Muscle of leg (tissue), 16 donors: ENCODE measurements at places on chromosomes 1 and 21.
A peak's percentile ranks its signal among the peaks of the same experiment; 100 is the strongest.

GRCh38 chr1:218994615-218995014 lies 179.1 kb upstream of the LYPLAL1 start:
- no peak for DNase-seq

GRCh38 chr1:157085421-157085820 lies 14.2 kb downstream of the ETV3L start:
- no peak for DNase-seq

DNA sequence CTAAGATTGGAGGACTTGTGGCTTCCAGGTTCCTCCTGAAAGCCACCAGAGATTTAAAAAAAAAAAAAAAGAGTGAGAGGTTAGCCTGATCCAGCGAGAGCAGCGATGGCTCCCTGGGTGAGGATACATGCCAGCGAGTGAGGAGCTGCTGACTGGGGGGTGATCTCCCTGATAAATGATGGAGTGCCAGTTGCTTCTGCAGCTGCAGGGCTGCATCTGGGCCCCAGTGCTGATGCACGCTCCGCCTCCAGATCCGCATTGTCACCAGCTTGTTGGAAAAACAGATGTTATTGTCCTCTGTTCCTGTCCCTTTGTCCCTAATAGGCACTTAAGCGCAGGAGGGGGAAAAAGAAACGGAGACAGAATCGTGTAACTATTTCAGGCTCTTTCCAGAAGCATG lies 28.6 kb downstream of the UBIAD1 start:
- DNase-seq: peak; percentile 16

GRCh38 chr1:118077331-118078045 lies 107.5 kb downstream of the SPAG17 start:
- peak; percentile 78 for DNase-seq

DNA sequence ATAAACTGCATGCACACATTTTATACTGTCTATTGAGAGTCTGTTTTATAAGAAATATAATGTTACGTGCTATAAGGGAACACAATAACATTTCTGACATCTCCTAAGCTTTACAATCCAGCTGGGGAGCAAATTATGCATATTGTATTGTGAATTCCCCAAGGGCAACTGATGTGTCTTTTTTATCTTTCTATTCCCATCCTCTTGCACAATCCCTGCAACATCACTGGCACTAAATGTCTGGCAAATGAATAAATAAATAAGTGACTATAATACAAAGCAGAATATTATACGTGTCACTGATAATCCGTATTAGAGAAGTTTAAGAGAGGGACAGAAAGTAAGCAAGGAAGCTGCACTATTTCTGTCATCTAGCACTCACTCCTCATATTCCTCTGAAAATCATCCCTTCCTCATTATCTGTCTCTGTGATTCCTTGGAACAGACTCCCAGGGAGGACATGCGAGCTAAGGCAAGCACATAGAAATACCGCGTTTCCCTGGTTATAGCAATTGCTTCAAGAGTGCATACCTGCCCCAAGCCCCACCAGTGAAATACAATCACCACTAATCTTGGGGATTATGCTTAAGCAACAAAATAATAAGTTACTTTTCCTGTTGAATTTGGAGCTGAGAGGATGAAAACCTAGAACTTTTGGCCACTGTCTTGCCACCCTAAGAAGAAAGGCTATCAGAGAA lies 205.4 kb downstream of the SMYD3 start:
- DNase-seq: no peak

DNA sequence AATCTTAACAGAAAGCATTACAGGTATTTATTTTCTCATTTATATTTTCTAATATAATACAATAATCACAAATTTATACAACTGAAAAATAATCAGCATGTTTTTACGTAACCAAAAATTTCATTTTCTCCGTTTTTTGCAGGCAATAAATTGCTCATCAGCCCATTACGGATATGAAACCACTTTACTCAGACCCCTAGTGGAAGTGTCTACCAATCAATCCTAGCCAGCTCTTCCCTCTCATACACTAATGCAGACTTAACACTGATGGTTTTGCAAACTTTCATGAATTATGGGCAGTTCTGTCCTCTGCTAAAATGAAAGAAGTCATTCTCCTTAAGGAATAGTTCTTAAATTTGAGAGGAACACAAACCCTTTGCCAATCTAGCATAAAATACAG lies 124.7 kb downstream of the EIF4G3 start:
- DNase-seq: no peak

DNA sequence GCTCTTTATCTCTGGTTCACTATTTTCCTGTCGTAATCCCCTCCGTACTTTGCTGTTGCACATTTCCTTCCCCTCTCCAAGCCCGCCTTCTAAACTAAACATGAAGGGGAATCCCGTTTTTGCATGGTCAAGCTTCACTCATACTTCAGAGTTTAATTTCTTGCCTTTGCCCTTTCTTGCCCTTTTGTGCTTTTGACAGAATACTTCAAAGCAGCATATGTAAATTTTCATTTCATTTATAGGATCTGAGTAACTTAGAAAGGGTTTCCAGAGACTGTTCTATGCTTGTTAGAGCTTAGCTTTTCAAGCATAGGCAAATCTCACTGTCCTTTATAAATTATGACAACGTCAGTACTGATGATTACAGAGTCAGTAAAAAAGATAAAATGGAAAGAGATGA lies 27.7 kb downstream of the SPATA45 start:
- peak; percentile 1 for DNase-seq

- DNase-seq: no peak
Measured at GRCh38 chr1:30968220-30968971, 59.8 kb upstream of the SDC3 start.

DNA sequence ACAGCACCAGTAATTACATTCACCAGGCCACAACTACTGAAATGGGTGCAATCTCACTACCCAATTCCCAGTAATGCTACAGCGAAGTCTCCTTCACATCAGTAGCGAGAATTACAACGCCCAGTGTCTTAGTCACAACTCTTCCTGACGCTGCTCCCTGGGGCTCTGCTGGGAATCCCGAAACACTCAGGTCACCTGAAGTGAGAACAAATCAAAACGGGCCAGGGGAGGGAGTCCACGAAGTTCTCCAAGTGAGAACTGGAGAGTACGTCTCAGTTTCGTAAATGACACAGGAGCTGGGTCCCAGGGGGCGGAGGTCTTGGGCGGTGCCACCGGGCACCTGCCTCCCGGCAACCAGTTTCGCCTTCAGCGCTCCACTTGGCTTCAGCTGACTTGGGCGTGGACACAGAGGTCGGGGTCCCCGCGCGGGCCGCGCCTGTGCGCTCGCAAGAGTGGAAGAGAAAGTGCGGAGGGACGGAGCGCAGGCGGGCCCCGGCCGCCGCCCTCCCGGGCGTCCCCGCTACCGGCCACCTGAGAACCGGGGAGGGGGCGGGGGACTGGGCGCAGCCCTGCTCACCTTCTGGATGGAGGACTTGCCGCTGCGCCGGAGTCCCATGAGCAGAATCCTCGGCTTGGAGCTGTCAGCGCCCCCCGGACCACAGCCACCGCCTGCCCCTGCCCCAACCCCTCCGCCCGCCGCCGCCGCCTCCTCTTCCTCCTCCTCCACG lies 575 bp downstream of the RRAGC start:
- DNase-seq: peak; percentile 48

GRCh38 chr1:56578963-56579875 lies at the start of gene PLPP3:
TSS of gene PLPP3 (minus strand) at chr1:56579563. CDS start at chr1:56579016, 547 bp downstream.
- peak; percentile 99 for DNase-seq

GRCh38 chr21:40337981-40338380 lies 470.7 kb downstream of the PCP4 start:
- no peak for DNase-seq

GRCh38 chr1:230575886-230576500 lies 66.3 kb upstream of the COG2 start:
- DNase-seq: no peak

DNA sequence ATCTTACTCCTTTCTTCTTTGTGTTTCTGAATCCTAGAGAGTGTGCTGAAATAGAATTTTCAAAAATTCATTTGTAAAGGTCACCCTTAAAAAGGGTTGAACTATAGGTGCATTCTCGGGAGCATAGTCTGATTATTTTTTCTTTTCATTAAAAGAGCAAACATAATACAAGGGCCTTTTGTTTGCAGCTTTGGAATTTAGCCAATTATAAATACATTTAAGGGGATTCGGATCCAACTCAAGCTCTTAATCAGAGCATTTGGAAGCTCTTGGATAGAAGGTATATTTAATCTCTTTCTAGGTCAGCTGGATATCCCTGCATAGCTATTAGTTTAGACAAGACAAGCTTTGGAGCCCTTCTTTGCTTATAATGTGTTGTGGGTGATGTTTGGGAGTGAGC lies 321.7 kb downstream of the HHAT start:
- no peak for DNase-seq

DNA sequence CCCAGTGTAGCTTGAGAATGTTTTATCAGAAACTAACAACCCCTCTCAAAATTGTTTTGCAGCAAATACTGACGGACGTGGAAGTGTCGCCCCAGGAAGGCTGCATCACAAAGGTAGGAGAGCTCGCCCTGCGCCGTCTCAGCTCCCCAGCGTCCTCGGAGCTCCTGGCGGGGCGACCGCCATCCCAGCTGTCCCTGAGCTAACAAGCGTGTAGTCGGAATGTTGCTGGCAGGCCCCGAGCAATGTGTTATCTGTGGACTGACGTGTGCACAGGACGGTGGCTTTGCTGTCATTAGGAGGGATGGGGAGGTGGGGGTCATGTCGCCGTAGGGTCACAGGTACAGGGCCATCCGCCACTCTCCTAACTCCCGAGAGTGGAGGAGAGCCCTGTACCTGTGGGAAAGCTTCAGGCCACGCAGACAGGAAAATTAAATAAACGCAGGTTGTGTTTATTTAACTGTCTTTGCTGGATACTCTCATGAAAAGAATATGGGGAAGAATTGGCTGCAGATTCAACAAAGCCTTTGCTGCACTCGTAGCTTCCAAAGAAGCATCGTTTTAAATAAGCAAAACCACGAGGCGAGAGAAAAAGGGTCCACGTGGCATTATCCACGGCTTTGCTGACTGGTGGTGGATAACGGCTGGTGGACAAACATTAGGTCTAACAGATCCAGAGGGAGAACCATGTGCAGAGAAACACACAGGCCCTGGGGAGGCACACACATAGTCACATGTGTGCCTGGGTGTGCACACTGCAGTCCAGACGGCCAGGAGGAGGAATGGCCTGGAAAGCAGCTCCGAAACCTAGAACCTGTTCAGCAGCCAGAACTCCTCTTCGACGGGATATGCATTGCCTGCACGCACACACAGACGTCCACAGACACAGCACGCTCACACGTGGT lies 175.3 kb downstream of the PRDM16 start:
- no peak for DNase-seq

- no peak for DNase-seq
Measured at GRCh38 chr1:234222561-234223280, 150.5 kb upstream of the COA6 start.

DNA sequence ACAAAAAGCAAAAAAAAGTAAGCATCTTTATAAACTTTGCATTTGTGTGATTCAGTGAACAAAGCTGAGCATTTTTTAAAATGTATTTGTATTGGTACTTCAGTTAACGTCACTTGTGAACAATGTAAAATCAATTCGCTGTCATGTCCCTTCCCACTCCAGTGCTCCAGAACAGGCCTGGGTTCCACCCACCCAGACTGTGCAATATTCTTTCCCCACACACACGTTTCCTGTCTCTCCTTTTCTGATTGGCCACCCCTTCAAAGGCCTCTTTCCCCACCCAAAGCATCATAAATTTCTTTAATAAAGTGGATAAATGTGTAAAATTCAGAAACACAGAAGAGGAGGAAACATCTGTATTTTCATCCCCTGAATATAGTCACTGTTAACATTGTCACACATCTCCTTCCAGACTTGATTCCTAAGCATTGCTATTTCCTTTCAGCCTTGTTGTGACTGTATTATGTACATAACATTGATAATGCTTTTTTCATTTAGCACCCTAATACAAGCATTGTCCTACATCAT lies 12.0 kb downstream of the CLEC20A start:
- DNase-seq: no peak

DNA sequence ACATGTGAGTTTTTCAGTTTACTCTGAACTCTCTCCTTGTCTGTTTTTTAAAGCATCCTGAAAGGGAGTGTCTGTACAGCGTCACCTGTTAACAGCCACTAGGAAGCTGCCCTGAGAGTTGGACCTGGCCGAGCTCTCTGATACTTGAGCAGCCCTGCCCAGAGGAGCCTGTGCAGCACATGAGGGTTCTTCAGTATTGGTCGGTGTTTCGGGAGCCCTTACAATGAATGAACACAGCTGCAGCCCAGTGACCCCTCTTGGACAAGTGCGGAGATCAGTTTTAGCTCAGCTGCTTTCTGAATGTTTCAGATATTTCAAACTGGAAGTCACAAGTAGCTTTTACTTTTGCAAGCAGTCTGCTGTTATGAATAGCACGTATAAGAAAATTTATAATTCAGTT lies 39.2 kb downstream of the ADARB1 start:
- peak; percentile 71 for DNase-seq

DNA sequence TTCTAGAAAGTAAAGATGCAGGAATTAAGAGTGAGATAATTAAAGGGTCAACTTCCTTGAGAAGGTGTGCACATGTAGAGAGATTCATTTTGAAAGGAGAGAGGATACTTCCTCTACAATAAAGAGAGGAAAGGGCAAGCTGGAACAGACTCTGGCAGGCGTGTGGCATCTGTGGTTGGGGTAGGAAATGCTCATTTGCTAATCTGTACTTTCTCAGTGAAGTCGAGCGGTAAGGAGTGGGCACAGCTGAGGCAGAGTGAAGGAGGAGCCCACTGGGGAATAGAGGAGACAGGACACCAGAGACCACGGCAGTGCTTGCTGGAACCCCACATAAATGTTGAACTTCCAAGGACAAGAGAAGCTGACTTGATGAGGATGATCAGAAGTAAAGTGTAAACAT lies 49.1 kb downstream of the PCSK9 start:
- DNase-seq: no peak

DNA sequence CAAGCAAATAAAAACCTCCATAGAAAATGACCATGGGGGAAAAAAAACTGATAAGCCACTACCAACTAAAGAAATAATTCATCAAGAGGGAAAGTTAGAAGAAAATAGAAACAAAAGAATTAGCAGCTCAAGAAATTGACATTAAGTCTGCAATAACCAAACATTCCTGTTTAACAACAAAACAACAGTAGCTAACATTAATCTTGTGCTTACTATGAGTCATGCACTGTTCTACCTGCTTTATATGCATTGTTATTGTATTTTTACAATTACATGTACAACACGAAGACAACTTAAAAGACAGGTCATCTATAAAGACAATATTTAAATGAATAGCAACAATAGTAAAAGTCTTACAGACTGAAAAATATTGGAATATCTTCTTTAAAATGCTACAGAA lies 34.4 kb upstream of the LRRC7 start:
- no peak for DNase-seq

DNA sequence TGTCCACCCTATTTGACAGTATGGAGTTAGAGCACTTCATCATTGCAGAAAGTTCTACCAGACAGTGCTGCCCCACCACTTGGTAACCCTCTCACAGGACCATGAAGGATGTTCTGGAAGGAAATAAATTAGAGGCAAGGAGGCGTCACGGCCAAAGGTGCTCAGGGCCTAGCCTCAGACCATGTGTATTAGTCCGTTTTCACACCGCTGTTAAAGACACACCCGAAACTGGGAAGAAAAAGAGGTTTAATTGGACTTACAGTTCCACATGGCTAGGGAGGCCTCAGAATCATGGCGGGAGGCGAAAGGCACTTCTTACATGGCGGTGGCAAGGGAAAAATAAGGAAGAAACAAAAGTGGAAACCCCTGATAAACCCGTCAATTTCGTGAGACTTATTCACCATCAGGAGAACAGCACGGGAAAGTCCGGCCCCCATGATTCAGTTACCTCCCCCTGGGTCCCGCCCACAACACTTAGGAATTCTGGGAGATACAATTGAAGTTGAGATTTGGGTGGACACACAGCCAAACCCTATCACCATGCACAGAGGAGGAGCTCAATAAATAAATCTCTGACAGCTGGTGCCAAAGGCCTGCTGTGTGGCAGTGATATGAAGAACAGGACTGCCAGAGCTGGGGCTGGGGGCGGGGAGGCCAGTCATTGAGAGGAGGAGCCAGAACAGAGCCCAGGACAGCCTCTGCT lies 75.8 kb downstream of the FHAD1 start:
- DNase-seq: no peak
